ENCODE measurements at places on chromosomes 16 and 17. TPM values are rescaled to one million over a fixed set of nuclear protein-coding genes. Genes with fewer than 3 reads are reported as not detected.

CDT1 gene
- total RNA-seq: 133 TPM

SMIM22 gene
- not detected for total RNA-seq

PLEKHH3 gene
- 1.8 TPM for total RNA-seq

KRT32 gene
- not detected for total RNA-seq

DNA sequence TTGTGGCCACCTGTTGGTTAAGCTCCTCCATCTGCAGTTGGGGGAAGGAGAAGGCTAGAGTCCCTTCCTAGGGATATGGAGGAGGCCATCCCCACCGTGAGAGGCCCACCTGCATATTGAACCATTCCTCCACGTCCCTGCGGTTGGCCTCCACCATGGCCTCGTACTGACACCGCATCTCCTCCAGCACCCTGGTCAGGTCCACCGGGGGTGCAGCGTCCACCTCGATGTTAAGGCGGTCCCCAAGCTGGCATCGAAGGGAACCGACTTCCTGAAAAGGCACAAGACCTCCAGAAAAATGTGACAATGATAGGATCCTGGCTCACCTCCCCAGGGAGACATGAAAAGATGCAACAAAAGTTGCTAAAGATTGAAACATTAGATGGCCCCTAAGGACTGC is 3.0 kb downstream of the KRT32 start:
- peaks cover 3% of the 10 kb centered on the region for H3K27me3 ChIP-seq
- no peak for DNase-seq
- no peaks in the 10 kb centered on the region for H3K36me3 ChIP-seq
- H3K4me1 ChIP-seq: no peaks in the 10 kb centered on the region

DNA sequence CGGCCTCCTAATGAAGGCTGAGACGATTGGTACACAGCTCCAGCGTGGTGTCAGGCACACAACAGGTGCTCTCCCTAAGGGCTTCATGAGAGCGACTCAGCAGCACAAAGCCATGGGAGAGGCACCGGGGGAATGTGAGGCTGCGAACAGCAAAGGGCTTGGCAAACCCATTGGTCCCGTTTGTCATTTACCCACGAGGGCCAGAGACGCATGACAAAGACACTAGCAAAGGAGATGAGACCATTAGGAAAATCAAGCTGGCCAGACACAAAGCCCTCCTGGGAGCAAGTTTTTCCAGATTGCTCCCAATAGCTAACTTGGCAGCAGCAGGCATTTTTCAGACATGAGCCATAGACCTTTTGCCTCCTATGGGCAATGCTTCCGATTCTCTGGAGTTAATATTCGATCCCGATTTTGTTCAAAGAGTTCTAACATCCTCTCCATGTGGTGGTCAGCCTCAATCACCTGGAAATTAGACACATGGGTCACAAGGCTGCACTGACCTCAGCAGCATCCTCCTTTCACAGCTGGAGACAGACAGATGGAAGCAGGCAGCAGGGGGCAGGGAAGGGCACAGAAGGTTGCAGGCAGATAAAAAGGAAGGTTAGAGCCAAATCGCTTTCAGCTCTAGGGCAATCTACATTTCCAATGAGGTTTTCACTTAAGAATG is 38.2 kb downstream of the TK2 start:
- no peak for DNase-seq
- no peak overlapping the region for H3K27ac ChIP-seq
- no peak overlapping the region for H3K4me3 ChIP-seq

DNA sequence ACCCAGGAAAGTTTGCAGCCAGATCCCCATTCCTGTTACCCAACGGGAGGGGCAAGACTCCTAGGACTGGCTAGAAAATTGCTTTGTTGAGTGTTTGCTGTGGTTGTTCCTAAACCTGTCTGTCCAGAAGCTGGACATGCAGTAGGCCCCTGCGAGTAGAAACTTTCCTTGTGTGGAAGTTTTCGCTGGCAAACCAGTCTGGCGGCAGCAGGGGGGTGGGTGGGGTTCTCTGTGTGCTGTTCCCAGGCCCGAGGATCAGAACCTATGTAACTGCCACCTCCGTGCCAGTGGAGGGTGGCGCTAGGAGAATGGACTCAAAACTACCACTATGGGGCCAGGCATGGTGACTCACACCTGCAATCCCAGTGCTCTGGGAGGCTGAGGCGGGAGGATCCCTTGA is 9.2 kb downstream of the SGSM2 start:
- peaks cover 9% of the 10 kb centered on the region for H3K36me3 ChIP-seq
- DNase-seq: no peak
- H3K4me3 ChIP-seq: no peak overlapping the region
- H3K27me3 ChIP-seq: no peaks in the 10 kb centered on the region
- peaks cover 5% of the 10 kb centered on the region for H3K4me1 ChIP-seq
- H3K27ac ChIP-seq: no peak overlapping the region

GRCh38 chr17:82668631-82669099 is 20.4 kb upstream of the WDR45B start:
- H3K27me3 ChIP-seq: no peaks in the 10 kb centered on the region
- H3K4me1 ChIP-seq: peaks cover 4% of the 10 kb centered on the region
- H3K36me3 ChIP-seq: no peaks in the 10 kb centered on the region
- H3K4me3 ChIP-seq: no peak overlapping the region
- DNase-seq: peak; percentile 48
- H3K27ac ChIP-seq: no peak overlapping the region

- peaks cover 83% of the 10 kb centered on the region for H3K4me1 ChIP-seq
- no peak overlapping the region for H3K4me3 ChIP-seq
- DNase-seq: no peak
- H3K36me3 ChIP-seq: no peaks in the 10 kb centered on the region
Measured at GRCh38 chr17:47724705-47725104, 8.3 kb upstream of the TBX21 start.

DNA sequence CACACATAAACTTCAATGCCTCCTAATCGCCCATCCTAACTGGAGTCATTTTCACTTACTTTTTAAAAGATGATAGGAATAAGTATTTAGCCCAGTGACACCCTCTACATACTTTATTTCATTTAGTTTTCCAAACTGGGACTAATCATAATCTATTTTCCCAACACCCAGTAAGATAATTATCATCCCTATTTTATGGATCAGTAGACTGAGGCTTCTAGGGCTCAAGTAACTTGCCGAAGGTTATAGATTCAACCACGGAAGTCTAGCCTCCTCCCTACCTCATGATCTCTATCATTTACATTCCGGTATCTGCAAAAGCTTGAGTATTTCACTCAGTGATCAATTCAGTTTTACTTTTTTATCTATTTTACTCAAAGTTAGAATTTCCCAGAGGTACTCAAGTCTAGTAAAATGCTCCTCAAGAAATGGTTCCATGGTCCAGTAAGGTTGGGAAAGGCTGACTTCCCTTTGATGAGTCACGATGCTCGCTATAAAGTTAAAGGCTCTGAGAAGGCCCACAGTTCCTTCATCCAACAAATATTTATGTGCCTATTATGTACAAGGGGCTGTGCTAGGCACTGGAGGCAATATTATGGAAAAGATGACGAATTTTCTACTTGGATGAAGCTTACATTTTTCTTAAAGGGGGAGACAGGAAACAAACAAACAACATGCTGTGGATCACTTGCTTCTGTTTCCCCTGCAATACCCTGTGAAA is 75.1 kb downstream of the TOX3 start:
- no peaks in the 10 kb centered on the region for H3K36me3 ChIP-seq
- no peak overlapping the region for H3K4me3 ChIP-seq
- no peaks in the 10 kb centered on the region for H3K27me3 ChIP-seq
- no peak for DNase-seq

DNA sequence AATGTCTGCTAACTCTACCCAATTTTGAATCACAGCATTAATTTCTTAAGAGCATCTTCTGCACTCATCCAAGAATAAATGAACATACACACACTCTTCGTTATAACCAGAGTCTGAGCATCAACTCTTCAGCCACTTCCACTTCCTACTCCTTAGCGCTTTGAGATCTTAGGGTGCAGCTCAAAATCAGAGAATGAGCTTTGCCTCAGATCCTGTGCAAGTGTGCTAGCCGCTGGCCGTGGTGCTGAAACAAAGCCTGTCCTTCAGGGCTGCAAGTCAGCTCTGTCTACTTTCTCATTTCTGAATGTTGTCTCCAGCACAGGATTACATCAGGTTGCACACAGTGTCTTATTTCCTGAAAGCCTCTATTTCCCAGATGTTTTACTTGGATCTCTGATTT is 165.4 kb downstream of the AIPL1 start:
- H3K36me3 ChIP-seq: no peaks in the 10 kb centered on the region
- H3K27ac ChIP-seq: no peak overlapping the region
- H3K27me3 ChIP-seq: peaks cover 3% of the 10 kb centered on the region
- H3K4me3 ChIP-seq: no peak overlapping the region
- DNase-seq: peak; percentile 38
- no peaks in the 10 kb centered on the region for H3K4me1 ChIP-seq

GRCh38 chr16:87048038-87048729 is 269.0 kb downstream of the C16orf95 start:
- no peak overlapping the region for H3K27ac ChIP-seq
- H3K4me1 ChIP-seq: no peaks in the 10 kb centered on the region
- H3K36me3 ChIP-seq: no peaks in the 10 kb centered on the region
- DNase-seq: no peak
- H3K27me3 ChIP-seq: peaks cover 1% of the 10 kb centered on the region
- no peak overlapping the region for H3K4me3 ChIP-seq

GRCh38 chr17:62876063-62876462 is 67.9 kb upstream of the MARCHF10 start:
- DNase-seq: no peak
- H3K27me3 ChIP-seq: peaks cover 25% of the 10 kb centered on the region
- no peak overlapping the region for H3K27ac ChIP-seq

DNA sequence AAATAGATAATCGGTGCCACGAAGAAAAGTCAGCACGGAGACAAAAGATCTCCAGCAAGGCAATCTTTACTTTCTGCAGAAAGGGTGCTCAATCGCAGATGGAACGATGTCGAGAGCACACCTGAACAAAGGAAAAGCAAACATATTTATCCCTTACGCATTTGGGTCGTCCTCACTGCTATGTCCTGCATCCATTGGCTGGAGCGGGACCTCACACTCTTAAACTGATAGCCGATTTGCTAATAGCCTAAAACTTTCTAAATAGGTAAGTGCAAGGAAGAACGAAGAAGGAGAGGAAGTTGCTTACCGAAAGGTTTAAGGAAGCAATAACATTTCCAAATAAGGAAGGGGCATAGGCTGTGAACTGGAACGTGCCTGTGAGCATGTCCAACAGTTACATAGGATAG is 1.2 kb upstream of the AKAP10 start:
- peaks cover 41% of the 10 kb centered on the region for H3K4me1 ChIP-seq
- H3K27me3 ChIP-seq: no peaks in the 10 kb centered on the region
- no peak for DNase-seq

- H3K4me3 ChIP-seq: no peak overlapping the region
- no peak for DNase-seq
- H3K27me3 ChIP-seq: peaks cover 29% of the 10 kb centered on the region
- no peak overlapping the region for H3K27ac ChIP-seq
- no peaks in the 10 kb centered on the region for H3K4me1 ChIP-seq
- H3K36me3 ChIP-seq: no peaks in the 10 kb centered on the region
Measured at GRCh38 chr16:84844559-84845495, 25.0 kb downstream of the CRISPLD2 start.

DNA sequence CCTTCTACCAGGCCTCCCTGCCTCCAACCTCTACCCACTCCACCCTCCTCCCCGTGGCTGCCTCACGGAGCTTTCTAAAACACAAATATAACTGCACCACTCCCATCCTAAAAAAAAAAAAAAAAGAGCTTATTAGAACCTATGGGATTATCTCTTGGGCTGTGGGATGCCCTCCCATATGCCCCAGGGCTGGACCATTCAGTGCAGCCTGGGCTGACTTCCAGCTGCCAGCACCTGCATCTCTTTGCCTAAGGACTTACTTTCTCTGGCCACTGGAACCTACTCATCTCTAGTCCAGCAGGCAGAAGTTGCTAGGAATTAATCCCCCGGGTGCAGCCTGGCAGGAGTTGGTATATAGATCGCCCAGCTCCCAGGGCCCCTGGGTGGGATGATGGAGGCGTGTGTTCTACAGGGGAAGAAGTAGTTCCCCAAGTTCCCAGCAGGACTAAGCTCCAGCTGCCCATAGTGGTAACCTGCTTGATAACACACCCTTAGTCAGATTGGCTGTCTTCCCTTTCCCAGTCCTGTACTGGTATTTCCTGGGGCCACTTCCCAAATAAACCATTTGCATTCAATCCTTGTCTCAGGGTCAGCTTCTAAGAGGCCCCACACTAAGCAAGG is 10.3 kb downstream of the MPP3 start:
- H3K4me1 ChIP-seq: no peaks in the 10 kb centered on the region
- H3K36me3 ChIP-seq: no peaks in the 10 kb centered on the region
- H3K27me3 ChIP-seq: no peaks in the 10 kb centered on the region
- H3K4me3 ChIP-seq: no peak overlapping the region
- no peak for DNase-seq
- H3K27ac ChIP-seq: no peak overlapping the region

GRCh38 chr17:17313350-17313991 is 10.3 kb downstream of the NT5M start:
- H3K4me3 ChIP-seq: no peak overlapping the region
- H3K27ac ChIP-seq: no peak overlapping the region
- no peaks in the 10 kb centered on the region for H3K27me3 ChIP-seq
- H3K4me1 ChIP-seq: peaks cover 3% of the 10 kb centered on the region

DNA sequence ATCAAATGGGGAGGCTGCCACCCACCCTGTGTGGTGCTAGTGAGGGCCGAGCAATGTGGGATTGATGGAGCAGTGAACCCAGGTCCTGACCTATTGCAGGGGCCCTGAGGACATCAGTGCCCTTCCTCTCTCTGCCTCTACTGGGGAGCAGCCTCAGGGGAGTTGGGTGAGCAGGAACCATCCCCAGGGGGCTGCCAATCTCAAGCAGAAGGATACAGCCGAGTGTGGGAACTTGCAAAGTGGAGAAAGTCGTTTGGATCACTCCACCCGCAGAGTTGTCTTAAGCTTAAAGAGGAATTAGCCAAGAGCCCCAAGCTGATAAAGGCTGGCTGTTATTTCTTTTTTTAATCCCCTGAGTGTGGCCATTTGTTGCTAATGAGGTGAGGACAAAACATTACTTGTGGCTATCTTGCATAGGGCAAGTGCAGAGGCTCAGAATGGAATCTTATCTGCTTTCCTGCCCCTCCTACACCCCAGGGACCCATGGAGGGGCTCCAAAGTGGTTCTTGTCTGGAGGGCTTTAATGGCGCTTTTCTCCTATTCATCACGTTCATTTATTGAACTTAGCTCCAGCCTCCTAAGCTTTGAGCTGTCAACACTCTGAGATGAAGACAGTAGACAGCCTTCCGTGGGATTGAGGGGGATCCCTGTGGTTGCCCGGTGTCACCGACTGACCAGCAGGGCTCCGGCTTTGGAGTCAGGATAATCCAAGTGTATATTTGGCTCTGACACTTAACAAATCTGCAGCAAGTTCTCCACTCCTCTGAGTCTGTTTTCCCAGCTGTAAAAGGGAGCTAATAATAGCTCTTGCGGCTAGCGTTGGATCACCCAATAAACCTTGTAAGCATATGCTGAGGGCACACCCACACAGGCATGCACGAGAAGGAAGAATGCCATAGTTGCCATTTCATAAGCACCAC is 45.1 kb downstream of the MYH11 start:
- no peaks in the 10 kb centered on the region for H3K4me1 ChIP-seq
- no peak overlapping the region for H3K4me3 ChIP-seq
- no peaks in the 10 kb centered on the region for H3K36me3 ChIP-seq
